ENCODE measurements at places on chromosomes 5 and 9.

DNA sequence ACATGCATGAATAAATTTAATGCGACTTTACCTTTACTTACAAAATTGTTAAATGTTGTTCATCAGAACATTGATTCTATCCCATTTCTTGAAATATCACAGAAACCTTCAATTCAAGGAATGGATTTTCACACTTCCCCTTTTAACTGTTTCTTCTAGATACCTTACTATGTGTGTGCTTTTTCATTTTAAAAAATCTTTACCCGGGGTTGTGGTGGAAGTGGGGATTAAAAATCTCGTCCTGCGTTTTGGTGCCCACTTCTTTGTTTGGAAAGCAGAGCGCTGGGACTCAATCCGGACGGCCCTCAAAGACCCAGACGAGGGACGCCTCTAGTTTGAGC is 5.8 kb upstream of the MEF2C start:
- DNase-seq, result no peak

- no peak for DNase-seq
Measured at GRCh38 chr9:128947277-128947526, 201 bp downstream of the DOLK start.

GRCh38 chr5:53114988-53115387 is 5.4 kb upstream of the MOCS2 start:
- DNase-seq, result no peak

GRCh38 chr5:122877518-122877917 is 32.1 kb downstream of the SNX24 start:
- no peak for DNase-seq

- no peak for DNase-seq
Measured at GRCh38 chr9:32863291-32863690, 80.0 kb downstream of the TMEM215 start.

- no peak for DNase-seq
Measured at GRCh38 chr5:67214036-67214435, 17.4 kb upstream of the CD180 start.

GRCh38 chr9:112115970-112116753 is 58.9 kb downstream of the SUSD1 start:
- no peak for DNase-seq

- no peak for DNase-seq
Measured at GRCh38 chr9:15007698-15008097, 97.5 kb upstream of the FREM1 start.

- DNase-seq, result no peak
Measured at GRCh38 chr9:127194881-127195713, 69.5 kb upstream of the GARNL3 start.

GRCh38 chr5:174827558-174827957 is 103.2 kb downstream of the MSX2 start:
- DNase-seq, result no peak

GRCh38 chr5:54645882-54646355 is 128.4 kb downstream of the SNX18 start:
- DNase-seq, result no peak

DNA sequence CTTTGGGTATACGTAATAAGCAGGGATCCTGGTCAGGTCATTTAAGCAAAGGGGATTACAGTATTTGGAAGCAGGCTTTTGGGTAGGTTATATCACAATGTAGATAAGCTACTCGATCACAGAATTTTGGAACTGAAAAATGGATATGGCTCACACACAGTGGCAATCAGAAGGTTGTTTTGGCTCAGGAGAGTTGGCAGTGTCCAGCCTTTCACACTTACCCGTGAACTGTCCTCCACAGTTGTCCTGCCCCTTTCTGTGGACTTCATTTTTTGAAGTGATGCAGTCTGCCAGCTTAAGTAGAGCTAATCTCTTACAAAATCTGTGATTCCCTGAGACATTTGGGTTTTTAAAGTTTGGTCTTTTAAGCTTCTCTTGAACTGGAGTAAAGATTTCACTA is 30.7 kb downstream of the ICE1 start:
- no peak for DNase-seq

- no peak for DNase-seq
Measured at GRCh38 chr9:113129884-113130283, 20.9 kb upstream of the SLC31A2 start.

- DNase-seq, result no peak
Measured at GRCh38 chr9:79123415-79123814, 448.4 kb upstream of the TLE4 start.

- DNase-seq, result no peak
Measured at GRCh38 chr9:123319541-123320339, 36.3 kb upstream of the CRB2 start.

GRCh38 chr5:56161439-56161823 is 71.7 kb downstream of the ANKRD55 start:
- DNase-seq, result no peak

- no peak for DNase-seq
Measured at GRCh38 chr5:151550146-151550545, 41.0 kb downstream of the FAT2 start.

DNA sequence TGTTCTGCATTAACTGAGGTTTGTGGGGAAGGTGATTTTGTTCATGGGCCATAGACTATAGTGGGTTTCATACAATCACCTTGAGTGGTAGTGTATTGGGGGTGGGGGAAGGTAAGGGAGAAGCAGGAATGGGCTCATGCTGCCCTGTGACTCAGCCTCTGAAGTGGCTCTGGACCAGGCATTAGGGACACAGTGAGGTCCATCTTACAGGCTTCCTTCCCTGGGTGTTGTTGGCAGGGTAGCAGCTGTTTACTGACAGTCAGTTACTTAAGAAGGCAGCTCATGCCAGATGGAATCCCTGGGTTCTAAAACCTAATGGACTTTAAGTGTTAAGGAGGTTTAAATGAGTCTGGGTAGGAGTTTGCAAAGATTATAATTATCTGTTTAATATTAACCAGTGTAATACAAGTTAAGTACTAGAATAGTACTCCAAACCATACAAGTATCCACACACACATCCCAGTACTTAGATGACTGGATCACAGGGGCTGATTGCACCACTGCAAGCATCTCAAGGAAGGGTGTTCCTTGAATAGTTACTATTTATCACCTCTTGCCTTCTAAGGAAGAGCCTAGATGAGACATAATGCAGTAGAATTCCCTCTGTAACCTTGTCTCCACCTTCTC is 59.3 kb downstream of the CAST start:
- DNase-seq, result no peak

- no peak for DNase-seq
Measured at GRCh38 chr5:109411627-109412026, 1.9 kb upstream of the PJA2 start.

DNA sequence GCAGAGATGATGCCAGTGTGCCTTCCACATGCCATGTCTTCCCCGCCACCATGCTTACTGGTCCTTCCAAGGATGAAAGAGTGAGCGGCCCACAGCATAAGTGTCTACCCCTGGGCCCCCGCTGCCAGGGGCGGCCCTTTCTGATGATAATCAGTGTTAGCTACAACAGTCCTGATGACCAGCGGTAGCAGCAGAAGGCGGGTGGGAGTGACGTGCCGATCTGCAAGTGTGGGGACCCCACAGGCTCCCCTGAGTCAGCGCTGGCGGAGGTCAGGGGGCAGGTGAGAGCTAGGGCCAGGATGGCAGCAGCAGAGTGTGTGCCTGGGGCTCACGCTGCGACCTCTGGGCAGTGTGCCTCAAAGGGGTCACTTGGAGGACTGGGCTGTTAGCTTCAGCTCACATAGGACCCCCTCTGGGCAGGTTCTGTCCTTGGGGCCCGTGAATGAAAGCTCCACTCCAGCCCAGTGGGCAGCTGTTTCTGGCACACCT is 80.4 kb downstream of the HMCN2 start:
- no peak for DNase-seq

GRCh38 chr5:79489773-79490172 is 24.2 kb downstream of the HOMER1 start:
- no peak for DNase-seq

DNA sequence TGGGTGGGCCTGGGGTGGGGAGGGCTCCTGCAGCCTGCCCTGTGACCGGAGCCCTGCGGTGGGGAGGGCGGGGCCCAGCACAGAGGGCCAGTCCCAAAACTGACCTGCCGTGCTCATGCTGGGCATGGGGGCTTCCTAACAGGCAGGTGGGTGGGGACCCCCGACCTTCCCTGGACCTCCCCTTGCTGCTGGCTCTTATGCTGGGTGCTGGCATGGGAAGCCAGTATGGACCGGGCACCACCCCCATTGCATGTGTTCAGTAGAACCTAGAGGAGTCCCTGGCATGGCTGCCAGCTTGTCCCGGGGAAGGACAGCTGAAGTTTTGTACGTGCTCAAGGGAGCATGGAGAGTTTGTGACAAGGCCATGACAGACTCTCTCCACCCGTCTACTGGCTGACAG is 37.1 kb downstream of the WNK2 start:
- no peak for DNase-seq

DNA sequence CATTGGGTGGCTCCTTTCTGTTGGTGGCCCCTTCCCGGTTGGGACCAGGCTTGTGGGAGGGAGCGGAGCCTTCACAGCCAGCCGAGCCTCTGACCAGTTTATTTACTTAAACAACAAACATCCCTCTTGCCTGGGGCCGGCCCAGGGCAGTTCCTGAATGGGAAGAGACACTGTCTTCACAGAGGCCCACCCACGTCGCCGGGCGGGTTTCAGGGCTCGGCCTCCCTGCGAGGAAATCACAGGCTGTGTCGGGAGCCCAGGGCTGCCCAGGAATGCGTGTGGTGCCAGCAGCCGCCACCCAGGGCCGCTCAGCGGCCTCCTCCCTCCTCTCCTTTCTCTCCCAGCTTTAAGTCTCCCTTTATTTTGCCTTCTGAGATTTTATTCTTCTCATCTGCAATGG is 132.5 kb downstream of the HSD17B3 start:
- no peak for DNase-seq

DNA sequence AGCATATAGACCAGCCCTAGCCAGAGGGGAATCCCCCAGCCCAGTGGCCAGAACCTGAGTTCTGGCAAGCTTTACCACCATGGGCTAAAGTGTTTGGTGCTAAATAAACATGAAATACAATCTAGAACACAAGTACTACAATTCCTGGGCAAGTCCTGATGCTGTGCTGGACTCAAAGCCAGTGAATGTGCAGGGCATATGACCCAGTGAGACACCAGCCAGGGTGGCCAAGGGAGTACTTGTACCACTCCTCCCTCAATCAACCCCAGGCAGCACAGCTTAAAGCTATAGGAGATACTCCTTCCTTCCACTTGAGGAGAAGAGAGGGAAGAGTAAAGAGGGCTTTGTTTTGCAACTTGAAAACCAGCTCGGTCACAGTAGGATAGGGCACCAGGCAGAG is 63.6 kb downstream of the SSBP2 start:
- no peak for DNase-seq

- no peak for DNase-seq
Measured at GRCh38 chr9:100498592-100498991, 25.6 kb downstream of the TMEFF1 start.

DNA sequence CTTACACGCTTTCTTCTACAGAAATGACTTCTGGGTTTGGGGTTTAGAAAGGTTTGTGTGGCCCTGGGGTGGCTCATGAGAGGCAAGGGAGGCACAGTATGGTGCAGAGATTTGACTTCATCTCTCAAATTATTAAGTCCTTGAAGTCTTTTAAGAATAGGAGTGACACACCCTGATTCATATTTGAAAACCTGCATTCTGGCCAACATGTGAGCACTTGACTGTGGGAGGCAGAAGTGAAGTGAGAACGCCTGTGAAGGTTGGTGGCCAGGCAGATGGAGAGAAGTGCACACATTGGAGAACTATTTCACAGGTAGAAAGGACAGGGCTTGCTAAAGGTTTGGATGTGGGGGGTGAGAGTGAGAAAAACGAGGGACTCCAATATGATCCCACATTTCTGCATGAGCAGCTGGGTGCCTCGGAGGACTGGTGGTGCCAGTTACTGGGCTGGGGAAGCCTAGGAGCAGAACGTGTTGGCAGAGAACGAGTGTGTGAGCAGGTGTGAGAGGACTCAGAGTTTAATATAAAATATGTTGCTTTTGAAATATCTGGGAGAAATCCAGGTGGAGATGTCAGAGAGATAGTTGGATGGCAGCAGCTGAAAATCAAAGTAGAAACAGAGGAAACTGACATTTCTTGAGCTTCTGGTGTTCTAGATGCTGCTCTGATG is 240.0 kb upstream of the ADAMTSL1 start:
- no peak for DNase-seq

- no peak for DNase-seq
Measured at GRCh38 chr5:119899981-119900380, 270.6 kb downstream of the FAM170A start.

DNA sequence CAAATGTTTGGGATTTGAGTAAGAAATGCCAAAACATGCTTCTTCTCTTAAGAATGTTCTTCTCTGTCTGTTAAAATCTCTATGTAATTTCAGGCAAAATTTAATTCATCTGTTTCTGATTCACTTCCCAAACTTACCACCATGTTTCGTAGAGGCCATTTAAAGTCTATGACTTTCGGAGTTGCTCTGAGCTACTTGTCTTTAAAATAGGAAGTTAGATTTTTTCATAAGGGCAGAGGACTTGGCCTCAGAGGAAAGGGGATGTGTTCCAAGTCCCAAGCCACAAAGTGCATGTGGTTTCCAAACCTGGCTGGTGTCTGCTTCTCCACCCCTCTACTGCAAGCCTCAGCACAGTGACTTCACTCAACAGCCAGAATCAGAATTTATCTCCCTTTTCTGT is 111.3 kb upstream of the ADRA1B start:
- no peak for DNase-seq

DNA sequence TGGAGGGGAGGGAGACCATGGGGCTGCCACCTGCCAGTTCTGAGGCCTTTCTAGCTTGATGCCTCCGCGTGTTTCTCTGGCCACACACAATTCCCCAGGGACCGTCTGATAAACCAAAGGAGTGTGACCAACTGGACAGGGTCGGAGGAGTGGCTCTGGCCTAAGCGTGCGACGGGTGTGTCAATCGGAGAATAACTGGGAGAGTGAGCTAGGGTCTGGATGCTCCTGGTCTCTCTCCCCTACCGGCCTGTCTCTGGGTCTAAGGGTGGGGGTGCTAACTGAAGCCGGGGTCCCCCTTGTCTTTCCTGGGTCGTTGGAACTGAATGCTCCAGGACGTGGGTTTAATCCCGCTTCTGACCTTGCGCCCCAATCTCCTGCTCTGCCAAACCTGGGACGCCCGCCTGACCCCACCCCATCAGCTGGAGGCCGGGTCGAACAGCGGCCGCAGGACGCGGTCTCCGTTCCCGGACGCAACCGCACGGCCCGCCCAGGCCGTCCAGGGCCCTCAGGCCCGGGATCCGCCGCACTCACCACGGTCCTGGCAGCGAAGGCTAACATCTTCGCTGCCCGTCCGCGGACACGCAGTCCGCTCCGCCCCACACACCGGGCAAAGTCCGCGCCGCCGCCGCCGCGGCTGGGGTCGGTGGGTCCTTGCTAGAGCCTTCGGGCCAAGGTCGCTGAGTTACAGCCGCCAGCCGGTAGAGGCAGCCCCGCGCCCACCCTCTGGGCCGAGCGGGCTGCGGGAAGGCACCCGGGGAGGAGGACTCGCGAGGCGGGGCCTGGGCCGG is 447 bp downstream of the CRAT start:
- no peak for DNase-seq
